ENCODE measurements at places on chromosomes 2 and 18.

DNA sequence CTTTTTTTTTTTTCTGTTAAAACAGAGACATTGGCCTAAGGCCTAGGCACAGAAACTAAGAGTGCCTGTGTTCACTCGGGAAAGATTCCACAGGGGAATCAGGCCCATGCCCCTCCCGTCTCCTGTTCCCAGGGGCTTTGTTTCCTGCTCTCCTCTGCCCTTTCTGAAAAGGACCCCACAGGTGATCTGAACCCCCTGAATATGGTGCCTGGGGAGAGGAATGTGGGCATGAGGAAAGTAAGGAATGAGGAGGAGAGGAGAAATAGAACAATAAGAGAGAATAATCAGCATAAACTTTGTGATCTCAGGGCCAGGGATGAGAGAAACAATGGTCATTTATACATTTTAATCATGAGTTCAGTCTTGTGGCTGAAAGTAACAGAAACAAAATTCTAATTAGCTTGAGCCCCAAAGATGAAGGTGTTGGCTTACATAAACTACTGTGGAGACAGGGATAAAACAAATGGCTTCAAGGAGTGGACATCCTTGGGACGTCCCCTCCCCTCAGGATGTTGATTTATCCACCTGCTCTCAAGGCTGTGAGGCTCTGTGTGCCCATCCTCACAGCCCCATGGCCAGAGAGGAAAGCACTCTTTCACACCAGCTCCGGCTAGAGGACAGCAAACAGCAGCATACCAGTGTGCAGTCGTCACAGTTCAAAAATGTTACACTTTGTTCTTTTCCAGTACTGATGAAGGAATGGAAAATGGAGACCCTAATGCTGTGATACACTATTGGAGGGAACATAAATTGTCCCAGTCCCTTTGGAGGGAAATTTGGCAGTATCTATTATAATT lies 46.4 kb upstream of the MRPL33 start:
- H3K4me1 ChIP-seq, result peaks cover 5% of the 10 kb centered on the region
- H3K4me3 ChIP-seq, result no peak overlapping the region
- no peak overlapping the region for H3K27ac ChIP-seq
- H3K27me3 ChIP-seq, result peaks cover 13% of the 10 kb centered on the region
- no peak for DNase-seq
- H3K36me3 ChIP-seq, result no peaks in the 10 kb centered on the region

DNA sequence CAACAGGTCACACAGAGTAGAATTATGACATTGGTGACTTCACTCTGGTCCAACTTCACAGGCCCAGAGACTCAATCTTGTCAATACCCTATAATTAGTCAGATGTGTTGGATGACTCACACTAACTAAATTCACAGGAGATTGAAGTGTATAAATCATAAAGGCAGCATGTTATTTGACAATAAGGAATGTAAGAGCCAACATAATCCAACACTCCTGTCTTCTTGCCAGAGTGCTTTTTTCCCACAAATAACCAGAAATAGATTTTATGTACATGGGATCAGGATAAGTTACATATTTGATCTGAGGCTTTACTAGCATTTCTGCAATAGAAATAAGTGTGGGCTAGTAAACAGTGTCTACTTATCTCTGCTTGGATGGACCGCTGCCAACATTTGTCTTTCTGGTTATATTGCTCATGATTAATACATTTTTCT lies 42.2 kb upstream of the ZSWIM2 start:
- H3K27me3 ChIP-seq, result no peaks in the 10 kb centered on the region
- no peaks in the 10 kb centered on the region for H3K4me1 ChIP-seq
- no peak overlapping the region for H3K4me3 ChIP-seq

DNA sequence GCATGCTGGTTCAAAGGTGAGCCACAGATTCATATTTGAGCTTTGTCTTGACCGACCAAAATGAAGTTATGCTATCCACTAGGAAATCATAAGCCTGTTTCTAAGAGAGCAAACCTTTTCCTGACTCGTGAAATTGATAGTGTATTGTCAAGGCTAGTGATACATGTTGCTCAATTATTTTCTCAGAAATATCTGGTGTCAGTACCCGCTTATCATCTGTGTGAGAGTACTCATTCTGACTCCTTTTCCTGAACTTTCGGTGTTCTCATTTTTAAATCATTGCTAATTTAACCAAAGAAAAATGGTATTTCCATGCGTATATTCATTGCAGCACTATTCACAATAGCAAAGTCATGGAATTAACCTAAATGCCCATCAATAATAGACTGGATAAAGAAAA lies 56.2 kb downstream of the SGPP2 start:
- no peak for DNase-seq
- peaks cover 14% of the 10 kb centered on the region for H3K27me3 ChIP-seq
- no peaks in the 10 kb centered on the region for H3K36me3 ChIP-seq
- no peak overlapping the region for H3K27ac ChIP-seq
- no peaks in the 10 kb centered on the region for H3K4me1 ChIP-seq

DNA sequence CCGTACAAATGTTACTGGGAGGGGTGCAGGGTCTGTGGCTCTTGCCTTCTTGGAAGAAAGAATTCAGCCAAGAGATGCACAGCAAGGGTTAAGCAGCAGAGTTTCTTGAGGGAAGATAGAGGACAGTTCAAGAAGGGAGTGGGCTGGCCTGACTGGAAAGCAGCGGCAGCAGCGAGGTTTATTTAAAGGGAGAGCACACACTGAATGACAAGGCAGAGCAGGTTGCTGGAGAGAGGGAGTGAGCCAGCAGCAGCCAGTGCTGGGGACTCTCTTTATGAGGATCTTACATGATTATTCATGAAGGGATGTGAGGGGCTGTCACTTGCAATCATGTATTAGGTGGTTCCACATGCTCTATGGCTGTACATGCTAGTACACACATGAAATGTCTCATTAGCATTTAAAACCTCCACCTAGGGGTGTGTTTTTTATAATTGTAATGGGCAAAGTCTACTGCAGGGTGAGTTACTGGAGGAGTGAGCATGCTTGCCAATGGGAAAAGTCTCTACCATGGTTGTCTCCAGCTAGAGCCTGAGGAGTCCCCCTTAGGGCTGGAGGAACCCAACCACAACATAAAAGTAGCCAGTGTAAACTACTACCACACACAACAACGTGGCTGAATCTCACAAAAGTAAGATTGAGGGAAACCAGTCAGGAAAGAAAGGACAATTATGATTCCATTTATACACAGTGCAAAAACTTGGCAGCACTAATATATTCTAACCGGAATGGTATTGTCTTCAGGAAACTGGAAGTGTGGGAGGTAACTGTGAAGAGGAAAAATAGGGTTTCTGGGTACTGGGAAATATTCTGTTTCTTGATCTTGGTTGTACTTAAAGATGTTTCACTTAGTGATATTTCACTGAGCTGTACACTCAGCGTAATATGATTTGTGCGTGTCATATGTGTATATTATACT lies 87.6 kb upstream of the FAM110C start:
- H3K4me3 ChIP-seq, result no peak overlapping the region
- peaks cover 1% of the 10 kb centered on the region for H3K36me3 ChIP-seq
- H3K27ac ChIP-seq, result no peak overlapping the region
- no peak for DNase-seq
- H3K27me3 ChIP-seq, result peaks cover 86% of the 10 kb centered on the region

DNA sequence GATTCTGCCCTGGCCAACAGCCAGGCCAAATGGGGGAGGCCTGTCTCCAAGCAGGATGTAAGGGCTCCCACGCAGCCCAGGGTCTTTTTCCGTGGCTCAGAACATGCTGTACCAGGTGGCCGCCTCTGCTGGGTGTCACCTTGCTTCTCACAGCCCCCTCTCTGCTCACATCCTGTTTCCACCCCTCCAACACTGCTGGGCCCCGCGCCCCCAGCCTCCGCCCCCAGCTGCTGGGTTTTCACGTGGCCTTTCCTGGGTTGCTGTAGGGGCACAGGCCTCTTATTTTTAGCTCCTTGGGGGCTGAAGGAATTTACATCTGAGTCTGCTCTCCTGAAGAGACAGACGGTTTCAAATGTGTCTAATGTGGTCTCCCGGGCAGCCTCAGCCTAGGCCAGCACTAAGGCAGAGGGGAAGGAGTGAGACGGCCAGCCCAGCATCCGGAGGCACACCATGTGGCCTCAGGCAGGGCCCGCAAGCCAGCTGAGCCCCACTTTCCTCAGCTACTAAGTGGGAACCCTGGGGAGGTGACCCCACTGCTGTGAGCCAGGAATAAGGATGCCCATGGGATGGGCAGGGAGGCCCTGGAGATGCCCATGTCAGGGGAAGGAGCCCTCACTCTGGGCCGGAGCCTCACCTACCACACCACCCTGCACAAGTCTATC lies 18.7 kb upstream of the DUSP2 start:
- H3K36me3 ChIP-seq, result peaks cover 23% of the 10 kb centered on the region
- H3K27me3 ChIP-seq, result no peaks in the 10 kb centered on the region
- H3K4me3 ChIP-seq, result peak overlapping the region; percentile 82
- DNase-seq, result no peak
- peaks cover 75% of the 10 kb centered on the region for H3K4me1 ChIP-seq
- peak overlapping the region; percentile 99 for H3K27ac ChIP-seq

- no peak for DNase-seq
- H3K27me3 ChIP-seq, result no peaks in the 10 kb centered on the region
- H3K27ac ChIP-seq, result no peak overlapping the region
- no peak overlapping the region for H3K4me3 ChIP-seq
- no peaks in the 10 kb centered on the region for H3K36me3 ChIP-seq
- H3K4me1 ChIP-seq, result no peaks in the 10 kb centered on the region
These were observed 51.8 kb upstream of the RAB27B start for GRCh38 chr18:54776282-54776977.

GRCh38 chr2:72142570-72143440 lies 4.9 kb downstream of the CYP26B1 start:
- H3K27me3 ChIP-seq, result peaks cover 58% of the 10 kb centered on the region
- DNase-seq, result peak; percentile 6
- H3K27ac ChIP-seq, result no peak overlapping the region
- peaks cover 19% of the 10 kb centered on the region for H3K4me1 ChIP-seq

GRCh38 chr2:101717071-101717845 lies 19.8 kb downstream of the MAP4K4 start:
- H3K36me3 ChIP-seq, result peaks cover 5% of the 10 kb centered on the region
- H3K27ac ChIP-seq, result peak overlapping the region; percentile 97
- DNase-seq, result no peak
- peaks cover 61% of the 10 kb centered on the region for H3K4me1 ChIP-seq
- H3K4me3 ChIP-seq, result peak overlapping the region; percentile 70

GRCh38 chr2:22076454-22076853 lies 952.7 kb downstream of the TDRD15 start:
- no peak for DNase-seq
- no peaks in the 10 kb centered on the region for H3K4me1 ChIP-seq
- H3K36me3 ChIP-seq, result peaks cover 2% of the 10 kb centered on the region
- H3K27ac ChIP-seq, result no peak overlapping the region
- no peaks in the 10 kb centered on the region for H3K27me3 ChIP-seq

DNA sequence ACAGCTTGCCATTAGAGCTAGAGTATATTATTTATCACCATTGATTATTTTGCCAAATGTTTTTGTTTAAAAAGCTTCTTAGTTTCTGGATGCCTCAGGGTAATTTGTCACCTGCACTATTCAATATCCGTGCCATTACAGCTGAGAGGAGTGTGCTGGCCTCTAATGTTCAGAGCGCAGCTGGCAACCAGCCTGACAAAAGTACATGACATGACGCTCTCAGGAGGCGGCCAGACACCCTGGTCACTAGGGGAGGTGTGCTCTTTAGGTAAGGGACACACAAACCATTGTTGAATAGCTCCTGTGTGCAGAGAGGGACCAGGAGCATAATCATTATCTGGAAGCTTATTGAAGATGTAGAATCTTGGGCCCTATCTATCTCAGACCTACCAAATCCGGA lies 20.3 kb downstream of the LIMS1 start:
- H3K4me3 ChIP-seq, result no peak overlapping the region
- no peak for DNase-seq
- no peaks in the 10 kb centered on the region for H3K36me3 ChIP-seq
- peaks cover 21% of the 10 kb centered on the region for H3K4me1 ChIP-seq
- no peak overlapping the region for H3K27ac ChIP-seq

GRCh38 chr2:54963476-54963875 lies 86.8 kb downstream of the RTN4 start:
- H3K36me3 ChIP-seq, result peaks cover 2% of the 10 kb centered on the region
- peaks cover 32% of the 10 kb centered on the region for H3K4me1 ChIP-seq

- H3K36me3 ChIP-seq, result no peaks in the 10 kb centered on the region
- no peak for DNase-seq
- no peaks in the 10 kb centered on the region for H3K27me3 ChIP-seq
- no peaks in the 10 kb centered on the region for H3K4me1 ChIP-seq
- no peak overlapping the region for H3K27ac ChIP-seq
These were observed 264.4 kb upstream of the FIGN start for GRCh38 chr2:164000176-164000575.

GRCh38 chr18:40197711-40198110 lies 1757.3 kb upstream of the PIK3C3 start:
- H3K4me3 ChIP-seq, result no peak overlapping the region
- H3K27ac ChIP-seq, result no peak overlapping the region
- H3K36me3 ChIP-seq, result no peaks in the 10 kb centered on the region
- H3K4me1 ChIP-seq, result no peaks in the 10 kb centered on the region
- no peak for DNase-seq

GRCh38 chr2:236527159-236527630 lies 42.4 kb upstream of the ACKR3 start:
- H3K4me1 ChIP-seq, result no peaks in the 10 kb centered on the region
- no peak overlapping the region for H3K4me3 ChIP-seq
- no peak for DNase-seq
- no peak overlapping the region for H3K27ac ChIP-seq
- H3K36me3 ChIP-seq, result no peaks in the 10 kb centered on the region

DNA sequence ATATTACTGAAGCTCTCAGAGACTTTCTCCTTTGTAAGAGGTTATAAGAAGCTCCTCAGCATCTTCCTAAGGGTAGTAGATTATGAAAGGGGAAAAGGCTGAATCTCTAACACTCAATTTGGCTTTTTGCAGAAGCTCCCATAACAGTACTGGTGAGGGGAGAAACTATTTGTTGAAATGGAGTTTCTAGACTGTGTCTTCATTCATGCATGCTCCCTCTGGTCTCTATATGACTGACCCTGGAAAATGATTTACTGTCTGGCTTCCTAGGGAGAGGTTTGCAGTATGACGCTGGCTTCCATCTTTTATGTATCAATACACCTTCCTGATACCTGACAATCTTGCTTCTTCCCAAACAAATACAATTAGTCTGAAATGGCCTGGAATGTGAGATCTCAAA lies 63.9 kb downstream of the LDAH start:
- no peak for DNase-seq
- H3K27ac ChIP-seq, result no peak overlapping the region
- no peaks in the 10 kb centered on the region for H3K27me3 ChIP-seq
- no peak overlapping the region for H3K4me3 ChIP-seq

DNA sequence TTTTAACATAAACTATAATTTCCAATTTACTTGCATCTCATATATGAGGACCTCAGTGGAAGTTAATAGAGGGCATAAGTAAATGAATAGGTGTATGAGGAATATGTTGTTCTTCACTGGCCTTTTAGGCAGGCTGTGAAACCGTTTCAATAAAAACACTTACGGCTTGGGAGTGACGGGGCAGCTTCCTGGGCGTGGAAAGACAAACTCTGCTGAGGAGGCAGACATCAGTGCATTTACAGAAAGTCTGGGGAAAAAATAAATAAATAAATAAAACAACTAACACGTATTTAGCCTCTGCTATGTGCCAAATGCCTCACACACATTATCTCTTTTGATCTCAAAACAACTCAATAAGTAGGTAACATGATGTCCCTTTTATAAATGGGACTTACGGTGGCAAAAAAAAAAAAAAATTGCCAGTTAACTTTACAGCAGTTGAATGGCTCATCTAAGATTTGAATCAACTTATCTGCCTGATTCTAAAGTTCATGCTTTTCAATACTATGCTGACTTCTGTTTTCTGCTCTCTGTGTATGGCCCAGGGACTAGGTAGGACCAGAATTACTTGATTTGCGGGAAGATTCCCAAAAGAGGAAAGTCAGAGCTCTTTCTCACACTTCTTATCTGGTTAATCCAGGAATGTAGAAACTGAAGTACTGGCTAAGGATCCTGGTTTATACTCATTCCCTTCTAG lies 77.5 kb upstream of the LRATD1 start:
- no peaks in the 10 kb centered on the region for H3K4me1 ChIP-seq
- DNase-seq, result no peak
- no peaks in the 10 kb centered on the region for H3K36me3 ChIP-seq
- H3K27ac ChIP-seq, result no peak overlapping the region
- H3K4me3 ChIP-seq, result no peak overlapping the region
